Fibroblast of the aortic adventitia (primary cell): ENCODE measurements at places on chromosomes 16 and 17.

- DNase-seq, result no peak
Observed at GRCh38 chr17:77662833-77663232, 295.7 kb upstream of the TNRC6C start.

DNA sequence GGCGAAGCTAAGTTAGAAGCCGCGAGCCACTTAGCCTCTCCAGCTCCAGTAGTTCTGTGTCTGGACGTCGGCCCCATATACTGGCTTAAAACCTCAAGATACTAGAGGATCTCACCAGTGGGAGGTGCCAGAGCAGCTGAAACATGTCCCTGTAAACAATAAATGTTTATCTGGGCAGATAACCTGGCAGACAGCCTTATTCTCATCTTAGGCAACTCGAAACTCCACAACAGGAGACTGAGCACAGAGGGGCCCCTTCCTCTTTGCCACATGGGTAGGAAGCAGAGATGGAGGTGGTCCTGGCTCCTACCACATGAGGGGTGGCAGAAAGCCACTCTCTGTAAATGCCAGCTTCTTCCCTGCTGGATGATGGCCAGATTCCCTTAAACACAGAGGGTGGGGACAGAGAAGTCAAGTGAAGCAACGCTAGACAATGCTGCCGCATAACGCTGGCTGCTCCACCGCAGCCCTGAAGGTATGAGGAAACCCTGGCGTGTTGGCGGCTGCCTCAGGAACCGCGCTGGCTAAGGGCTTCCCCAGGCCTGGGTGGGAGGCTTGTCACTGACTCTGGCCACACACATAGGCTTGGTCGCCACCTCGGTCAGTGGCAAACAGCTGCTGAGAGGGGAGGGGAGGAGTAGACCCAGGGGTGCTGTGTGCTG, 67.9 kb downstream of the HIC1 start:
- peak; percentile 92 for DNase-seq

- peak; percentile 33 for DNase-seq
Observed at GRCh38 chr17:39000021-39000601, 32.9 kb upstream of the FBXO47 start.

- peak; percentile 59 for DNase-seq
Observed at GRCh38 chr17:64491034-64491860, 5.6 kb downstream of the POLG2 start.

- DNase-seq, result no peak
Observed at GRCh38 chr16:373020-373598, 2.8 kb upstream of the MRPL28 start.

GRCh38 chr17:82320956-82321927, 3.8 kb upstream of the CD7 start:
- no peak for DNase-seq

- DNase-seq, result no peak
Observed at GRCh38 chr17:58097384-58098088, 14.3 kb downstream of the DYNLL2 start.

GRCh38 chr16:82639263-82639662, 12.5 kb downstream of the CDH13 start:
- no peak for DNase-seq

DNA sequence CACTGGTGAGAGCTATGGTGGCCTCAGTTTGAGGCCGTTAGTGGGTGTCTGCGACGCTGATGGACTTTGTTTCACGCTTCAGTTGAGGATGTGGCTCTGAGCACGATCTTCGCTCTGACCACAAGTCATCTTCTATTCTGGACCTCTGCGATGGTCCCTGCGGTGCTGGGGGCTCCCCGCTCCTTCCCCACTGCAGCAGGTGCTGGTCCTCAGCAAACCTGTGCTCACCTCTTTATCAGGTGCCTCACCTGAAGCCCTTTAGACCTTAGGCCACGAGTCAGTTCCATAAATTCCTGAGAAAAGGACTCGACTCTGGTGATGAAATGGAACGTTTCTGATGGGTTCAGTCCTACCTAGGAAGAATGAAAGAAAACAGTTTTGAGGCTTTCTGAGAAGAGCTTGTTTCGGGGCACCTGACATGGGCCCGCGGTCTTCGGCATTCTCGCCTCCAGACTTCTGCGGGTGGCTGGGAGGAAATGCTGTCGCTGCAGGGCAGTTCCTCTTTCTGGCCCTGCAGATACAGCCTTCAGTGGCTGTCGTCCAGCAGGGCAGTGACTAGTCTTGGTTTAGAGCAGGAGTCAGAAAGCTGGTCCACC, 4.7 kb downstream of the KCTD5 start:
- DNase-seq, result no peak

GRCh38 chr17:59521465-59522126, 43.8 kb upstream of the DHX40 start:
- peak; percentile 67 for DNase-seq

GRCh38 chr17:43721537-43722268, 36.9 kb downstream of the SOST start:
- peak; percentile 79 for DNase-seq

DNA sequence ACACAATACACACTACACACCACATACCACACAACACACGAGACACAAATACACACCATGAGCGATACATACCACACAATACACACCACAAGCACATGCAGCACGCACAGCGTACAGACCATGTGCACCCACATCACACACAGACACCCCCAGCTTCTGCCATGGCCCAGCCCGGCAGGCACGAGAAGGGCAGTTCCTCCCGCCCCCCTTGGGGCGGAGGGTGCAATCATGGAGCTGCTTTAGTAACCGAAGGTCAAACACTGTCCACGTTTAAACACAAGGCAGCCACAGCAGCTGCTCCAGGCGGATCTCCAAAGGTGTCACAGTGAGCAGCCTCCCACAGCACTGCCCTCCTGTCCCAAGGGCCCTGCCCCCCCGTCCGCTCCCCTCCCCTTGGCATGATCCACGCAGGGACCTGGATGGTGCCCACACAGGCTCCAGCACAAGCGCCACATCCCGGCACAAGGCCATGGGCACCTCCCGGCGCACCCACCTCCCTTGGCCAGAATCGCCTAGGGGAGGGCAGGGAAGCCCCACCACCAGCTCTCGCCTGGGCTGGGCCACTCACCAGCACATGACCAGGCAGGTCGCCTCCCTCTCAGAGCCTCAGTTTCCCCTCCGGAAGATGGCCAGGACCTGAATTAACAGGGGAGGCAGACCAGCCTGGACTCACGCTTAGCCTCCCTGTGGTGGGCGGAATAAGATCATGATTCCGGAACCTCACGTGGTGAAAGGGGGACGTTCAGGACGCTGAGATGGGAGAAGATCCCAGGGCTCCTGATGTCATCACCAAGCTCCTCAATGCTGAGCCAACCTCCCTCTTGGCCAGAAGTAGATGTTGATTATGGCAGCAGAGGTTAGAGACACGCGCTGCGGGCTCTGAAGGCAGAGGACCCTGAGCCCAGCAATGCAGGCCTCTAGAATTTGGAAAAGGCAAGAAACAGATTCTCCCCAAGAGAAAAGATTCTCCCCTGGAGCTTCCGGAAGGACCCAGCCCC, 32.6 kb upstream of the ZNF469 start:
- DNase-seq, result peak; percentile 26

DNA sequence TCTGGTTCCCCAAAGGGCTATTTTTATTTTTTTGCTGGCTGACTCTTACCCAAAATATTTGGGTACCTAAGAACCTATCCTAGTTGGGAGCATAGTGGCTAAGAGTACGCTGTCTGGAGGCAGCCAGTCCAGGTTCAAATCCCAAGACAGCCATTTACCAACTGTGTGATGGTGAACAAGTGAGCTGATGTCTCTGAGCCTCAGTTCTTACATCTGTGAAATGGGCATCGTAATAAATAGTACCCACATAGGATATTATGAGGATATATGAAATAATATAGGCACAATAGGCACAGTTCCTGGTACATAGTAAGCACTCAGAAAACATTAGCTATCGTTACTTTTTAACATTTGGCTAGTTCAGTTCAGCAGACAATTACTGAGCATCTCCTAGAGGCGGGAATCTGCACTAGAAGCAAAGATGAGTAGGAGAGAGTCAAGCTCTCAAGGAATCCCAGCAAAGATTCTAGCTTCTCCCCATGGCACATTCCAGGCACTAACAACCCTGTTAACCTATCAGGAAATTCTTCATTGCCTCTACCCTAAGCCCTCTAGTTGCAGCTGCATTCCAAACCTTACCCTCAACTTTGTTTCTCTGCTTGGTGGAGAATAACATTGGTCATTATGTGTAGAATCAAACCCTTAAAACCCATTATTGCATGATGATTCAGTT, 31.6 kb downstream of the GPR139 start:
- no peak for DNase-seq

DNA sequence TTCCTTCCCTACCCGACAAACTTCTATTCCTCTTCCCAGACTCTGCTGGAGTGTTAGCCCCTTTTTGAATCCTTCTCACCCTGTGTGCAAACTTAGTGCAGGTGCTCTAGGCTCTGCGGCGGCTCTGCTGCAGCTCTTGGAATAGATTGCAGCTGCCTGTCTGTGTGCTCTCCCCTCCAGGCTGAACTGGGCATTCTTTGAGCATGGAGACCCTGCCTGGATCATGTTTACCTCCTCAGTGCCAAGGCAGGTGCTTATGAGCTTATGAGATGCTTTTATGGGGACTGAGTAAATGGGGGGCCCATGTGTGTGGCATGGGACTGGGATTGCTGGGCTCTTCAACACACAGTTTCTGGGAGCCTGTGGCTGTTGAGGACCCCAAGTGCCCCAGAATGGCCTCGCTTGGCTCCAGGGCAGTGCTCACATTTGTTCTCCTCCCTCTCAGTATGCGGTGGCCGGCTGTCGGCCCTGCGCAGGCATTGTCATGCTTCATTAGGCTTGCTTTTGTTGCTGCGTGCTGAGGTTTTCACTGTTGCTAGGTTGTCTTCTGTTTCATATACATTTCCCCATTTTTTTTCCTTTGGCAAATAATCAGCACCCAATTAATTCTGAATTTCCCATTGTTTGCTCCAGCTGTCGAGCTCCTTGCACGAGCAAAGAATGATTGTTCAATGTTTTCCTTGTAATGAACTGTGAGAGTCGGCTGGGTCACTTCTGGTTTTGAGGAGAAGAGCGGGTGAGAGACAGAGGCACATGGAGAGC, 185.5 kb upstream of the NLRP1 start:
- DNase-seq, result no peak
